AG09319 (cell line): ENCODE measurements at places on chromosomes 4 and X.

DNA sequence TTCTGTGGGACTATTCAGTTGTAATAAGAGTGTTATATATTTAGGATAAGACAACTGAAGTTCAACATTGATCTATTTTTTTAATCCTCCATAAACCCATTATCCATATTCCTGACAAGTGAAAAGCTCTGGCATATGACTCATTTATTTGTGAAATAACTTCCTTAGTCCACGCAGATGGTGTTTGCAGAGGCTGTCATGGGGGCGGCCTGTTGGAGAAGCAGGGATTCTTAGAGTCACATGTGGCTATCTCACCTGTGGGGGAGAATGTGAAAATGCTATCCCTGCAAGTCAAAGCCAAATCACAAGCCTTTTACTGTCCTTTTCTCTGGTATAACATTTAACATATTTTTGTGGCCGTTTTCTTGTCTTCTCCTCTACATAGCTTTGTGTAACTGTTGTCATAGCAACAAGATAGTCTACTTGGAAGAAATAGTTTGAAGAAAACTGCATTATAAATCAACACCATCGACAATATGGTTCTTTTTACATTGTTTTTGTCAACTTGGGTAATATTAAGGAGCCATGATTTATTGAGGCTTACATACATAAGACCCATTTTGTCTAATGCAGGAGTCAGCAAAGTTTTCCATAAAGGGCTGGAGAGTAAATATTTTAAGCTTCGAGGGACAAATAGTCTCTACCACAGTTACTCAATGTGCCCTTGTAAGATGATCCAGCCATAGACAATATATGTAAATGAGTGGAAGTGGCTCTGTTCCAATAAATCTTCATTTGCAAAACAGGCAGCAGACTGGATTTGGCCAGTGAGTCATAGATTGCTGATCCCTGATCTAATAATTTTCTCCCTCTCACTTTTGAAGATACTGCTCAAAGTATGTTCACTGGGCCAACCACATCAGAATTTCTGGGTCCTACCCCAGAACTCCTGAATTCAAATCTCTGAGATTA is 395.0 kb downstream of the DTHD1 start:
- DNase-seq = no peak

DNA sequence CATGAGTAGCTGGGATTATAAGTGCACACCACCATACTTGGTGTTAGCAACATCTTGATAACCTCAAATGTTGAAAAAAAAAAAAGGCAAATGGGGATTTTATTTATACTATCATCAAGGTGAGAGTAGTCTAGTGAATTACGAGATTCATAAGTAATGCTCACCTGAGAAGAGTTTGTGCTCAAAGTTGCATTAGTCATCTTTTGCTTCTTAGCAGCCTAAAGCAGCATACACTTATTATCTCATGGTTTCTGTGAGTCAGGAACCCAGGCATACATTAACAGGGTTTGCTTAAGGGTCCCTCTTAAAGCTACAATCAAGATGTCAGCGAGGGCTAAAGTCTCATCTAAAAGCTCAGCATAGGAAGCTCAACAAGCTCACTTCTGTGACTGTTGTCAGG is 8.2 kb upstream of the EXOSC9 start:
- no peak for DNase-seq

- no peak for DNase-seq
Observed at GRCh38 chr4:4784379-4784778, 75.1 kb upstream of the MSX1 start.

DNA sequence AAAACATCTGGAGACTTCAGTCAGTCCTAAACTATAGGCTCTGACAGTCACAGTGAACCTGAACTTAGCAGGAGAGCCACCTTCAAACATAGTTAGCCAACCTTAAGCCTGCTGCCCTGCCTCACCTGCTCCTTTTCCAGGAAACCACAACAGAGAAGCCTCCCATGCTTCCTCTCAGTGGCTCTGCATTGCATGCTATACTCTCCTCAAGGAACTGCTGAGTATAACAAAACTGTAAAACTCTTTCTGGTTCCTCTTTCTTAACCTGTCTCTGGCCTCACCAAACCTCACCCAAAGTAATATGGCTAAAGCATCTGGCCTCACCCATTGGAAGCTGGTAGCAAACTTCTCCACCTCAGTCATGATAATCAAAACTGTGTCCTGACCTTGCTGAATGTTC is 122.1 kb downstream of the ANKRD50 start:
- no peak for DNase-seq

DNA sequence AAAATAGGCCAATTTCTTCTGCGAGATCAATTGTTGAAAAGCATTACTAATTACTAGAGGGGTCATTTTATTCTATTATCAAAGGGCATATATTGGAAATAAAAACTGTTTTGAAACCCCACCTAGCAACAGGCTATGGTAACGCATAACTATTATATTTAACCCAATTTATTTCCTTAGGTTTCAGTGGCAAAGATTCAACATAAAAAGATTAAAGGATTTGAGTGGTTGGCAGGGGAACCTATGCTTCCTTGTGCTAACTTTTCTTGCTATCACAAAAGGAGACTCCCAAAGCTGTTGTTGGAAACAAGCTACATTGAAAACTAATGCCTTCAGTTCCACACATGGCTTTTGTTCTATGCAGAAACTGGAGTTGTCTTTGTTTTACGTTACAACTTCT is 166.9 kb upstream of the KLF3 start:
- no peak for DNase-seq

- DNase-seq = no peak
Observed at GRCh38 chr4:53785996-53786395, 194.7 kb upstream of the LNX1 start.

GRCh38 chr4:155789391-155789790 is 30.6 kb downstream of the GUCY1B1 start:
- DNase-seq = no peak

- DNase-seq = no peak
Observed at GRCh38 chrX:110218591-110218990, 99.3 kb downstream of the AMMECR1 start.

- no peak for DNase-seq
Observed at GRCh38 chrX:68685685-68686084, 38.2 kb downstream of the STARD8 start.

GRCh38 chrX:94288972-94289371 is 615.0 kb downstream of the FAM133A start:
- DNase-seq = no peak

GRCh38 chrX:152632445-152633097 is 5.1 kb upstream of the GABRQ start:
- peak; percentile 5 for DNase-seq

GRCh38 chr4:149065753-149066152 is 623.5 kb upstream of the NR3C2 start:
- DNase-seq = no peak

- DNase-seq = no peak
Observed at GRCh38 chrX:139194571-139195280, 335.8 kb upstream of the F9 start.

DNA sequence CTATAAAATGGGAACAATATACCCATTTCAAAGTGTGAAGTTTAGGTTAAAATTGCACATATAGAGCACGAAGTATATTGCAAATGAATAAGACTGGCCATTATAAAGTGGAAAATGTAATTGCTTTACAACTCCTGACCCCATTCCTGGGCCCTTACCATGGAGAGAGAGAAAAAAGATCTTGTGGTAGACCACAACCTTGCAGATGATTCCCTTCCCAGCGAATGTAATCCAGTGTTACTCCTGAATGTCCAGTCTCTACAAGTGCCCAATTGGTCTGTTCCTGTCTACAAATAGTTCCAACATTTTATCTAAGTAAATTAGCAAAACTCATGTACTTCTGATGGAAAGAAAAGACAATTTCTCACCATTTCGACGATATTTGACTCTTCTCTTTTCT is 184.1 kb upstream of the LNX1 start:
- DNase-seq = no peak

- no peak for DNase-seq
Observed at GRCh38 chrX:25072247-25072646, 56.5 kb upstream of the ARX start.

DNA sequence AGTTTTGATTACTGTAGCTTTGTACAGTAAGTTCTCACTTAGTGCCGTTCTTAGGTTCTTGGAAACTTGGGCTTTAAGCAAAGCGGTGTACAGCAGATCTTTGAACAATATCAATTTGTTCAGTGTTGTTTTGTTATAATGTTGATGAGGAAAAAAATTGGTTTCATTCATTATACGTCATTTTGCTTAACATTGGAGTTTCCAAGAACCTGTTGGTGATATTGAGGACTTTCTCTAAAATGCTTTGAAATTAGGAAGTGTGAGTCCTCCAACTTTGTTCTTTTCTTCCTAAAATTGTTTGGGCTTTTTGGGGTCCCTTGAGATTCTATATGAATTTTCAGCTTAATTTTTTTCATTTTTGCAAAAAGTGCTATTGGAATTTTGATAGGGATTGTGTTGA is 49.1 kb downstream of the STAG2 start:
- DNase-seq = no peak

- no peak for DNase-seq
Observed at GRCh38 chr4:9901257-9901656, 119.8 kb downstream of the DRD5 start.

GRCh38 chrX:12979616-12980015 is 4.7 kb downstream of the TMSB4X start:
- no peak for DNase-seq

DNA sequence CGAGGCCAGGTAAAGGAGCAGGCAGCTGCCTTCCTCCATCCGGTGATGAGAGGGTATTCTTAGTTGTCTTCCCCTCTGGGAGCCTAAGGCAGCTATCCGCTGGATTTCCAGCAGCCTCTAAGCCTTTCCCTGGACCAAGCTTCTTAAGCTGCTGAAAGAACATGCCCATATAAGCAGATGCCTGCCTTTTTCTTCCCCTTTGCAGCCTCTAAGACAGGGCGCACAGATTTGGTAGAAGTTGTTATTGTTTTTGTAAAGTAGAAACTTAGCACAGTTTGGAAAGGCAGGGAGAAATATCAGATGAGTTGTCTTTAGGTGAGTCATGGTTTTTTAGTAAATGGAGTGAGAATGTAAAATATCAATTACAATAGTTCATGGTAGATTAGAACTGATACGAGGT is 210.8 kb downstream of the ARHGAP10 start:
- DNase-seq = no peak

- DNase-seq = no peak
Observed at GRCh38 chr4:144171697-144172096, 31.2 kb upstream of the GYPA start.

- no peak for DNase-seq
Observed at GRCh38 chrX:5341902-5342301, 886.8 kb downstream of the NLGN4X start.

DNA sequence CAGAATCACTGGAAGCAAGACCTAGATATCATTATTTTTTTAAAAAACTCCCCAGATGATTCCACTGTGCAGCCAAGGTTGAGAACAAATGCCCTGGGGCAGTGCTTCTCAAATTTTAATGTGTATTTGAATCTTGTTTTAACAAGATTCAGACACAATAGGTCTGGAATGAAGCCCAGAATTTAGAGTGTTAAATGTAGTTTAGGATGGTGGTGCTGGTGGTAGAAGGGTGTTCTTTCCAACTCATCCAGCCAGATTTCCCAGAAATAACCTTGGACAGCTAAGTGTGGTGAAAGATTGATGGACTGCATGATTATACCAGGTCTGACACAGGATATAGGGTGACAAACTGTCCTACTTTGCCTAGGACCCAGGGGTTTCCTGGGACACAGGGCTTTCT is 120.1 kb upstream of the MED14 start:
- DNase-seq = no peak

GRCh38 chrX:147763131-147763530 is 148.6 kb upstream of the FMR1 start:
- DNase-seq = no peak

GRCh38 chrX:15204130-15204751 is 65.6 kb downstream of the ASB9 start:
- no peak for DNase-seq

- DNase-seq = no peak
Observed at GRCh38 chrX:10512258-10512657, 108.1 kb downstream of the MID1 start.

DNA sequence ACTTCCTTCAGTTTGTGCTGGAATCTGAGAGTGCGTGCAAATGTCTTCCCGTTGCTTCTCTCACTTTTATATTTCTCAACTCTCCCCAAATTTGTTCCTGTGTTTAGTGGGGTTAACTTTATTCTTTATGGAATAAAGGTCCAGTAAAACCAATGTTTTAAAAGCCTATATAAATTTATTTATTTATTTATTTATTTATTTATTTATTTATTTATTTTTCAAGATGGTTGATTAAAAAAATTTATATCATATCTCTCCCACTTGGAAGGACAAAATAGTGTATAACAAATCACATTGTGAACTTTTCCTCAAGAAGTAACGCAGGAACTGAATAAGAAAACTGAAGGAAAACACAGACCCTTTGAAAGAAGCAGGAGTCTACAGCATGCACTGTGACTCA is 95.3 kb upstream of the ITM2A start:
- no peak for DNase-seq

DNA sequence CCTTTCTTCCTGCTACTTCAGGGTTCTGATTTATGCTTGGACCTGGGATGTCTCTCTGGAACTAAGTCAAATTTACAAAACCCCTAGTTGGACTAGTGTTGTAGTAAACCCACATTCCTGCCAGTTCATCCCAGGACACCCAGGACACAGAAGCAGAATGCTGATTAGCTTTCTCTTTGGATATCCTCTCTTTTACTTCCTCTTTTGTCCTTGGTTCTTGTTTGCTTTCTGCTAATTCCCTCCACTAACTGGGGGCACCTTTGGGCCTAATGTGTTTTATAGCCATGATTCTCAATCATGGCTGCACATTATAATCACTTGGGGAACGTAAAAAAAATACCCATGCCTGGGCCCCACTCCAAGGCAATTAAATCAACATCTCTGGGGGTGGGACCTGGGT is 42.5 kb downstream of the LANCL3 start:
- no peak for DNase-seq

DNA sequence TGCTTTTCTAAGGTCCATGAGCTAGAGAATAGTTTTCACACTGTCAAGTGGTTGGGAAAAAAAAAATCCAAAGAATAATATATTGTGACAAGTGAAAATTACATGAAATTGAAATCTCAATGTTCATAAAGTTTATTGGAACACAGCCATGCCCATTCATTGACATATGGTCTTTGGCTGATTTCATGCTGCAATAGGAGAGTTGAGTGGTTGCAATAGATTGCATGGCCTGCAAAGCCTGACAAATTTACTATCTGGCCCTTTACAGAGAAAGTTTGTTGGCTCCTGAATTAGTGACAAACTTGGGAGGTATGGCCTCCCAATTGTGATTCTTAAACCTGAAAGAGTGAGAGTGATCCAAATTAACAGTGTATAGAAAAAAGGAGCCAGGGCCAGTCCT is 115.5 kb upstream of the FAM9C start:
- no peak for DNase-seq

GRCh38 chrX:42678133-42678532 is 99.8 kb downstream of the PPP1R2C start:
- DNase-seq = no peak

DNA sequence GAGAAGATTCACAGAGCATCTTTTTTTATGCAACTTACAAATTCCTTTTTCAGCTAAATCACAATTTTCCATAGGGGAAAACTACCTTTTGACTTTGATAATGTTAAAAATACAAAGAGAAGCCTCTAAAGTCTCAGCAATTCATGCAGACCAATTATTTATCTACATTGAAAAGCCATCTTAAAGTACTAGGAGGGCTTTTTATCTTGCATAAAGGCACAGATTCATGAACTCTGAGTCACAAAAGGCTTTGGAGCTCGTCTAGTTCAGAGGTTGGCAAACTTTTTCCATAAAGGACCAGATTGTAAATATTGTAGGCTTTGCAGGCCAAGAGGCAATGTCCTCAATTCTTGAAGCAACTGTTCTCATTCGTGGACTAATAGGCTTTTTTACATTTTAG is 210.4 kb upstream of the HDX start:
- DNase-seq = no peak
